ENCODE measurements at places on chromosomes 7 and 10.

DNA sequence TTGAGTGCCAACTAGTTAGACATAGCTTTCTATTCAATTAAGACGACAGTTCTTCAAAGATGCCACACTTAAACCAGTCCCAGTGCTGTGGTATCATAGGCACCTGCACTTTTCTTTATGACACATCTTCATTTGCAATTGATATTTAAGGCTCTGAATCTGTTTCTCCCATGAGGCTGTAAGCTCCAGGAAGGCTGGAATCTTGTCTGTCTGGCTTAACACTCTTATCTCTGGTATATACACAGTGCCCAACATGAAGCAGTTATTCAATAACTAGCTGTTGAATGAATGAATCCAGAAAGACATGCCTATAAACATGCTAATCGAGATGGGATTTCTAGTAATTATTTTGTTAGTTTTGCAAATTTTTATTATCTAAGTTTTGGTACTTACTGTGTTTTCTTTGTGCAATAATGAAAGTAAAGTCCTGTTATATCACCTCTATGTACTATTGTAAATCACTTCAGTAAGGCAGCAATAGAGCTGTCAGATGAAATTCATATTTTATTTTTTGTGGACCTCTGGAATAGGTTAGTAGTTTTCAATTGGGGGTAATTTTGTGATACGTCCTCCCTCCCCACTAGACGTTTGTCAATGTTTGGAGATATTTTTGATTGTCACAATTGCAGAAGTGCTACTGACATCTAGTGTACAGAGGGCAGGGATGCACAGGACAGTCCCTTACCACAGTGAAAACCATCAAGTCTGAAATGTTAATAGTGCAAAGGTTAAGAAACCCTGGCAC lies 51.3 kb upstream of the STEAP4 start:
- no peak for DNase-seq

GRCh38 chr7:2438186-2438585 lies 34.8 kb downstream of the CHST12 start:
- no peak for DNase-seq

GRCh38 chr7:72405418-72405817 lies 6.7 kb downstream of the CALN1 start:
- DNase-seq = no peak

- DNase-seq = no peak
Measured at GRCh38 chr10:84762754-84763394, 434.5 kb downstream of the CCSER2 start.

- DNase-seq = no peak
Measured at GRCh38 chr10:132319853-132320653, 11.9 kb upstream of the LRRC27 start.

- DNase-seq = no peak
Measured at GRCh38 chr10:7958442-7958841, 96.0 kb upstream of the GATA3 start.

- DNase-seq = no peak
Measured at GRCh38 chr10:43816351-43817321, 168.0 kb upstream of the ZNF32 start.

DNA sequence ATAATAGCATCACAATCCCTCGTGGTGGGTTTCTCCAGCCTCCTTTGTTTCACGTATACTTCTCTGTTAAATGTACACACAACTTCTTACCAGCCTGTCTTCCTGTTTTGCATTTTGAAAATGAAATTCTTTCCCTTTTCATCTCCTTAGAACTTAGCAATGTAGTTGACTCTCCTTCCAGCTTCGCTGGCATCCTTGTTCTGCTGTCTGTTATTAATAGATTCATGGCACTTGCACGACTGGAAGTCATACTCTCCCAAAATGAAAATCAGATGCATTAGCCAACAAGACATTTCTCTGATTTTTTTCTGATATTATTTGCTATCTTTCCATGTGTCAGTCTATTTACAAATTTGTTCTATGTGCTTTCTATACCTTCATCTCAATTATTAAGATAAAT lies 3.0 kb upstream of the CREB3L2 start:
- no peak for DNase-seq

- no peak for DNase-seq
Measured at GRCh38 chr10:33010132-33011037, 52.4 kb upstream of the ITGB1 start.

DNA sequence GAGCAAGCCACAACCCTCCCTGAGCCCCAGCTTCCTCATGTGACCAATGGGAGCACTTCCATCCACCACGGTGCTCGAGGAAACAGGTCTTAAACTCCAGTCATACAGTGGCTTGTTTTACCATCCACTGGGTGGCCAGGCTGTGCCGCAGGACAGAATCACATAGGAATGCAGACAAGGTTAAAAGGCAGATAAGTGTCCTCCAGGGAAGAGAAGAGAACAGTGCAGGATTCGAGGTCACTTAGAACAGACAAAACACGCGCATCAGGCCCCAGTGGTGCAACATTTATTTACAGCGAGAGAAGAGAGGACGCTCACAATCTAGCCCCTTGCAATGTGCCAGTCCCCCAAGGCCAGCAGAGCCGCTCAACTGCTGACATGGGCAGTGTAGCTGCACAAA lies 92.8 kb downstream of the TMEM130 start:
- DNase-seq = no peak

DNA sequence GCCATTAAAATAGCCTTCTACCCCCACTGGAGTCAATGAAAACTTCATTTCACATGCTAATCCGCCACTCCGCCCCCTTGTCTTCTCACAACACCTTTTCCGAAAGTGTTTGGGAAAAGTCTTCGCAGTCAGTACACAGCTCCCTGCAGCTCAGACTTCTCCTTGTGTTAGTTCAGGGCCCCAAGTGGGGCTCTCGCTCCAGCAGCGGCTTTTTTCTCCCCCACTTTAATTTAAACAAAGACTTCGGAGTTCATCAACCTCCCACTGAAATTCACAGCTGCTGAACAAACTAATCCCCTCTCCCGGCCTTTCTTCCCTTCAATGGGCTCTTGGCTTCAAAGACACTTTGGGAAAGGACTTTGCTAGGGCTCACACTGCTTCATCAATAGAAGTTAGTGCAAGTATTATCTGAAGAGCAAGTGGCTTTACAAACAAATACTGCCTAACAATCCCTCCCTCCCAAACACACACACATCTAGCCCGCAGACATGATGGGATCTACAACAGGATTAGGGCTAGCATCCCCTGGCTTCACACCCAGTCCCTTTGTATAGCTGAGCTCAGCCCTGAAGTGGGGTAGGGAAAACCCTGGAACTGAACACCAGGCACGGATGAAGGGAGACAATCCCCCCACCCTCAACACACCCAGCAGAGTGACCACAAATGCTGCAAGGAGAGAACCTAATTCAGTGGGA lies 23.1 kb downstream of the WNT8B start:
- peak; percentile 22 for DNase-seq

GRCh38 chr10:95404462-95404858 lies 113.7 kb upstream of the PDLIM1 start:
- DNase-seq = peak; percentile 19

DNA sequence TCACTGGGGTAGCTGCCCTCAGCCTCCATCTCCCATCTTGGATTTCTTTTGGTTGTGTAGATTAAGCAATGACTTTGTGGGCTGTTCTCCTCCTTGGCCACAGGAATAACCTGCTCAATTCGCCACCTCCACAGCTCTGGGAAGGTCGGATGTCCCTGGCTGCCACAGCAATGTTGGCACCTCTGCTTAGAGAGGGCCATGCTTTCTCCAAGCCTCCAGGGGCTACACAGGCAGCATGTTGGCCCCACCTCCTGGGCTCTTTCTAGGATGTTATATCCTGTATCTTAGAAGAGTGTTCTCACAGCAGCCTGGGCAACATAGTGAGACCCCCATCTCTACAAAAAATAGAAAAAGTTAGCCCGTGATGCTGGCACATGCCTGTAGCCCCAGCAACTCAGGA lies 35.4 kb upstream of the FXYD4 start:
- no peak for DNase-seq

GRCh38 chr7:97973206-97973658 lies 16.8 kb downstream of the OCM2 start:
- DNase-seq = no peak

DNA sequence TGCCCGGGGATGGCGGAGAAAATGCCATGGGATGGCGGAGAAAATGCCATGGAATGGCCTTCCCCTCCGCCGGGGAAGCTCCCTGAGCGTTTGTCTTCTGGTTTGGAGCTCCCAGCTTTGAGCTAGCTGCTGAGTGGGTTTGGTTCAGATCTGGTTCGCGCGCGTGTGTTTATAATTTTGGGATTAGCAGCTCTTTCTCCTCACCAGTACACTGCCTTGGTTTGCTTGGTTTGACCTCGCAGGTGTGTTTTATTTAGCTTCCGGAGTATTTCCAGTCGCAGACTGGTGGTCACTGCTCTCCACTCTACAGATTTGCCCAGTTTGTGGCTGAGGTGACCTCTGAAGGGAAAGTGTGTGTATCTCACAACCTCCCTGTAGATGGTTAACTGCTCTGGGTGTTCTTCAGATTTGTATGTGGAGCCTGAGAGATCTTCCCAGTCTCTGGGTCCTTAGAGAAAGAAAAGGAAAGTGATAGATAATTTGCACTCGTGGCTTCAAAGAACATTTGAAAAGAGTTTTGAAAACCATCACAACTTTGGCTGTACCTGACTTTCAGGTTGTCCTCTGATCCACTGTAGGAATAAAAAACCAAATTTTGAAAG lies 597 bp downstream of the ZNF277 start:
- DNase-seq = no peak

GRCh38 chr7:24907311-24907886 lies 72.6 kb downstream of the OSBPL3 start:
- DNase-seq = no peak

DNA sequence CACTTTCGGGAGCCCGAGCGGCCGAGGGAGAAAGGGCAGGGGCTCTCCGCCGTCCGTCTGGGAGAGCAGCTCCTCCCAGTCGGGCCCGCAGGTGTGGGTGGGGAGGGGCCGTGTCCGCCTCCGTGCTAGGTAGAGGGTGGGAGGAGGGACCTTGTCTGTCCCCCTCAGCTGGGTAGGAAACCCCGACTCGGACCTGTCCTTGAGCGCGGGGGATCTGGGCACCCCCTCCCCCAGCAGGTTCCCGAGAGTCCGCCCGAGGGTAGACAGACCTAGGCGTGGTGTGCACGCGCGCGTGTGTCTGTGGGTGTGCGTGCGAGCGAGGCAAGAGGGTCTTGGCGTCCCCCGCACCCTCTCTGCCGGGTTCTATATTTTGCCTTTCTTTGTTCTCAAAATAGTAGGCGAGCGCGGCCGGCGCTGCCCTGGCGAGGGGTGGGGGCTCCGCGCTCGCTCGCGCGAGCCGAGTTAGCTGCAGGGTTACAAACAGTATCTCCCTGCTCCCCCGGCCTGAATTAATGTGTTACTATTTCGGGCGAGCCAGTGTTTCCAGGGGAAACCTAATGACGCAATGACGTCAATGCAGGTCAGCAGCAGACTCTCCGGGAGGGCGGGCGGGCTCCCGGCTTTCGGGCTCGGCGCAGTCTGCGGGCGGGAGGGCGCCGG lies 73.9 kb upstream of the LEP start:
- peak; percentile 14 for DNase-seq

DNA sequence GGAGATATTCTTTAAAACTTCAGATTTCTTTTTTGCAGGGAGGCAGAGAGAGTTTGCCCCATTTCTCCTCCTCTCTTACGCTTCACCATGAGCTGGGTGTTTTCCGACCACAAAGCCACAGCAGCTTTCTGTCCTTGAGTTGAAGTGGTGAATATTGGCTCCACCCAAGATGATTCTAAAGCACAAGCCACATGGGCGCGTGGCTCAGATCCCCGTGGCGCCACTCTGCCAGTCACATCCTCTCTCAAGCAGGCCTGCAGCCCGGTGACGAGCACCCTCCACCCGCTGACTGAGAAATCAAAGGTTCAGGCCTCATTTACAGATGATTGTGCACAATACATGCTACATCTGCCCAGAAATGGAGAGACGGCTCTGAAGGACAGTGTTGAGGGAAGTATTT lies 27.6 kb upstream of the RNF32 start:
- no peak for DNase-seq

- no peak for DNase-seq
Measured at GRCh38 chr7:154985230-154985629, 17.7 kb downstream of the PAXIP1 start.

DNA sequence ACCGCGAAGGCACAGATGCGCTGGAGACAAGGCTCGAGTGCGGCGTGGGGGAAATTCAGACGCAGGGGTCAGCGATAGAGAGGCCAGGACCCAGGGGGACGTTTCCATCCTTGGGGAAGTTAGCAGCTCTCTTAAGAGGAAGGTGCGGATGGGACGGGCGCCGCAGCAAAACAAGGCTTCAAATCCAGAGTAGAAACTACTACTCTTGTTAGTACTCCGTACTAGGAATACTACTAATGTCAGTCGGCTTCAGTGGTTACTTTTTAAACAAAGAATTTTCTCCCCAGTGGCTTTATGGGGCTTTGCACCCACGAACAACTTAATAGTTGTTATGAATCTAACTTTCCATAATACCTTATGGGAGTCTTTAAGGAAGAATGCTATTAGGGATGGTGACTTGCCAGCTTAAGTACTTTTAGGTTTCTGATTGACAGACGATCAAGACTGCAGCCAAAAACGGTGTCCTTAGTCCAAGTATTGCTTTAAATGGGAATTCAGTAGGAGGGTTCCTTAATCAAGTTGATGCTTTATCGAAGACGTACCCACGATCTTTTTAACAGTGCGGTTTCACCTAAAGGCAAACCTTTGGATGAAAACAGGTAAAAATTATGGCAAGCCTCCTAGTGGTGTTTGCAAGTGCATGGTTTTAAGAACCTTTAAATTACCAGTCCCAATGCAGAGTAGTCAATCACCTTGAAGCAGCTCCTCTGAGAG lies 812 bp upstream of the IDE start:
- DNase-seq = no peak

DNA sequence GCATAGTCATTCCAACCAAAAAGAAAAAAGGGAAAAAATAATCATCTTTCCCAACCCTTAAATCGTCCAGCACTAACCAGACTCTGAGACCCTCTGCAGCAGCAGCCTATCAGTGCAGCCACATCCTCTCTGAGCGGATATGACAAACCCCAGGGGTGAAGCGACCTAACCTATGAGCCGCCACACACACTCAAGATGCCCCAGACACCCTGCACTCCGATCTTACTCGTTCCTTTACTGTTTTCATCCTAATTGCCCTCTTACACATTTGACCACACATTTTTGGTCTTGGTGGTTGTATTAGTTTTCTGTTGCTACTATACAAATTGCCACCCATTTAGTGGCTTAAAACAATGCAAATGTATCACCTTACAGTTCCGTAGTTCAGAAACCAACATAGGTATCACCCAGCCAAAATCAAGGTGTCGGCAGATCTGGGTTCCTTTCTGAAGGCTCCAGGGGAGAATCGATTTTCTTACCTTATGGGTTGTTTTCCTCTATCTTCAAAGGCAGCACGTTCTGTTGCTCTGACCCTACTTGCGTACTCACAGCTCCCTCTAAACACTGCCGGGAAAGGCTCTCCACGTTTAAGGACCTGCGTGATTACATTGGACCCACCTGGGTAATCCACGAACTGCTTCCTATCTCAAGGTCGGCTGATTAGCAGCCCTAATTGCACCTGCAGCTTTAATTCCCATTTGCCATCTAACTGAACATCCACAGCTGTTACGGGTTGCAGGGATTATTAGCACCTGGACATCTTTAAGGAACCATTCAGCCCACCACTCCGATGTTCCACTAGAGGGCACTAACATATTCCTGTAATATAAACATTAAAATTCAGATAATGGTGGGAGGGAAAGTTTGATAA lies 37.3 kb upstream of the PRSS1 start:
- DNase-seq = no peak

GRCh38 chr10:129605986-129606518 lies 139.0 kb downstream of the MGMT start:
- DNase-seq = no peak

All from neural crest cell (in vitro differentiated cells).